HuH-7.5 (cell line): ENCODE measurements at places on chromosomes 1 and 21.

- no peak for DNase-seq
These were observed 53.0 kb downstream of the DMRTB1 start for GRCh38 chr1:53511933-53512806.

DNA sequence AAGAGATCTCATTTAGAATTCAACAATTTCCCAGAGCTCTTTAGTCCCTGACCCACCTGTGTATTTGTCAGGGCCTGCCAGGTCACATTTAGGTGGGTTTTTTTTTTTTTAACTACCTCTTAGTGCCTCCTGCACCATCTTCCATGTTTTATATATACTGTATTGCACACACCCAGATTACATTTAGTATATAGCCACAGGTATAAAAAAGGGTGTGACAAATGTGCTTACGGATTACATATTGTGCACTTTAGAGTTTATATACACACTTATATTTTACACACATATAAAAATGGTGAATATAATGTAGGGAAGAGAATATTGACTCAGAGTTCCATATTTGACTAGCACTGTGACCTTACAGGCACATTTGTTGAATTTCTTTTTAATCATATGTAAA, 17.4 kb upstream of the LRIG2 start:
- DNase-seq, result no peak

DNA sequence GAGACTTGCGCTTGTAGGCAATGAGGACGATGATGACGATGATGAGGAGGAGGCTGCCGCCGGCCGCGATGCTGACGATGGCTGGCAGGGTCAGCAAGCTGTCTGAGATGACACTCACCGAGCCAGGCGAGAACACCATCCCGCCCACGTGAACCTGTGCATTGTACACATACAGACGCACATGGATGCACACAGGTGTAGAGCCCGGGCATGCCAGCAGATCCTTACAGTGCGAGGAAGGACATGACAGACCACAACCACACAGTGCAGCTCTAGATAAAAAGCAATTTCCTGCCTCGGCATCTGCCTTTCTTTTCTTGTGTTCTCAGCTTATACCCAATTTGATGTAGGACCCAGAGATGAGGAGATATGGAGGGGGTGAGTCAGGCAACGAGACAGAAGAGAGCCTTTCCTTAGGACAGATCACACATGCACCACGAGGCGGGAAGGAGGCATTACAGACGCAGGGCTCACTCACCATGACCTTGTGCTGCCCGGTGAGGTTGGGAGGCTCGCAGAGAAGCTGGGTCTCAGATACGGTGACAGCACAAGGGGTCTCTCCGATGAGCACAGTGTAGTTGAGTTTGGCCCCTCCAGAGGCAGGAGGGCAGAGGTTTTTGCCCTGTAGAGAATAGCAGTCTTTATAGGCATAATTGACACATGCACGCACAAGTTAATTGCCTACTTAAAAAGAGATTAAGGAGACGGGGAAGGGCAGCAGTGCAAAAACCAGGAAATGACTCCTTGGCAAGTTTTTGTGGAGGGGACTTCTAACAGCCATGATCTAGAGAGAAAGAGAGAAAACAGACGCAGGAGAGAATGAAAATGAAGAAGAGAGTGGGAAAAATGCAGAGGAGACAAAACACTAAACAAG, 133.9 kb upstream of the CD34 start:
- no peak for DNase-seq

GRCh38 chr1:107940017-107940577, 24.9 kb downstream of the VAV3 start:
- no peak for DNase-seq

GRCh38 chr21:45443595-45444181, 38.7 kb downstream of the COL18A1 start:
- peak; percentile 56 for DNase-seq

- DNase-seq, result no peak
These were observed 356.4 kb upstream of the PKN2 start for GRCh38 chr1:88327391-88328267.

GRCh38 chr1:161175771-161176453, 1.4 kb downstream of the B4GALT3 start:
- DNase-seq, result no peak

DNA sequence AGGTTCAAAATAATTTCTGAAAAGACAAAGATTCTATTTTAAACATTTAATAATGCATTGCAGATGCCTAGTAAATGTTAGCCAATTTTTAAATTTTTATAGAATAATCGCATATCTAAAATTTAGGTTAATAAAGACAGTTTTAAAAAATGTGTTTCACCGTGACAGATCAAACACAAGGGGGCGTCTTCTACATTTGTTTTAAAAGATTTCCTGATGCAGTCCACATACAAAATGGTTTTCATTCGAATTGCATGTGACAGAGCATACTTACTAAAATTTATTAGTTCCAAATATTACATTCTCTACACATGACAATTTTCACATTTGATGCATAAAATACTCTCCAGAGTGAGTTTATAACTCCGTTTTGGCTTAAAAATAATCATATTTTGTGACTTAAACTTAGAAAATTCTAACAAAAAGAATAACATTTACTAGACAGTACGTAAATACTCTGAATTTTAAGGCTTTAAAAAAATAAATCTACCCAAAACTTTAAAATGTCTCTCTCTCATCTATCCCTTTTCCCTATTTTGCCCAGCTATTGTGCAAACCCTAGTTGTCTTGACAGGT, 75.5 kb downstream of the ADAMTS1 start:
- no peak for DNase-seq

- no peak for DNase-seq
These were observed 26.8 kb upstream of the ZNF697 start for GRCh38 chr1:119674835-119675289.

DNA sequence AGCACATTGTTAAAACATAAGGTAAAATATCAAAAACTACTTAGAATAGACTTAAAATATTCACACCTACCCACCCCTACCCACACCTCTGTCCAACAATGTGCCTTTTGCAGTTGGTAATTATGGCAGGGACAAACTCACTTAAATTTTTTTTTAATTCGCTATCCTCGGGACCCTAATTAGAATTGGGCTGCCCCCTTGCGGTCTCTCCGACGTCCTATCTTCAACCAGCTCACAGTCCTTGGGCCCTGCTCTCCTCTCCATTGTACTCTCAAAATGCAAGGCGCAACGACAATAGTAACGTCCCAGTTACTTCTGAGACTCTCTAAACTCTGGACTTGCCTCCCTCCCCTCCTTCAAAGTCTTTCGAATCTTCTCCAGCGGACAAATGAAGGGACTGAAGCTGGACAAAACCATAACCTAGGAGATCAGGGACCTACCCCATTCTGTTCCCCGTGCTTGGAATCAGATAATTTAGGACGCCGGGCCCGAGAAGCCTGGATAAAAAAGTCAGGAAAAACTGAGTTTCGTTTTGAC, 1.1 kb upstream of the CIART start:
- DNase-seq, result no peak

DNA sequence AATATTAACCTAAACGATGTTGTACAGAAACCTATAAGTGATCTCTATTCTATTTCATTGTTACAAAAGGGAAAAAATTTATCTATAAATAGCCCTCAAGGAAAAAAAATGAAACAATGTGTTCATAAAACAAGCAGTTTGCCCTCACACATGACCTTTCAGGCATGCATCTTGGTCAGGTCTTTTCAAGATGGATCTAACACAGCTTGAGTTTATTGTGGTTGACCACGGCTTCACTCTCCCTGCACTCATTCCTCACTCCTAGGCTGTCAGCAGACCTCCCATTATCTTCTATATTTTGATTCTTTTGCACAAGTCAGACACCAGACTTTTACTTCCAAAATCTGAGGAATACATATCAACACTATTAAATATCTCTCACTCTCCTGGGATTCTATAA, 544.3 kb downstream of the KCNT2 start:
- no peak for DNase-seq

- DNase-seq, result no peak
These were observed 774.1 kb upstream of the B3GALT2 start for GRCh38 chr1:193960499-193960898.

DNA sequence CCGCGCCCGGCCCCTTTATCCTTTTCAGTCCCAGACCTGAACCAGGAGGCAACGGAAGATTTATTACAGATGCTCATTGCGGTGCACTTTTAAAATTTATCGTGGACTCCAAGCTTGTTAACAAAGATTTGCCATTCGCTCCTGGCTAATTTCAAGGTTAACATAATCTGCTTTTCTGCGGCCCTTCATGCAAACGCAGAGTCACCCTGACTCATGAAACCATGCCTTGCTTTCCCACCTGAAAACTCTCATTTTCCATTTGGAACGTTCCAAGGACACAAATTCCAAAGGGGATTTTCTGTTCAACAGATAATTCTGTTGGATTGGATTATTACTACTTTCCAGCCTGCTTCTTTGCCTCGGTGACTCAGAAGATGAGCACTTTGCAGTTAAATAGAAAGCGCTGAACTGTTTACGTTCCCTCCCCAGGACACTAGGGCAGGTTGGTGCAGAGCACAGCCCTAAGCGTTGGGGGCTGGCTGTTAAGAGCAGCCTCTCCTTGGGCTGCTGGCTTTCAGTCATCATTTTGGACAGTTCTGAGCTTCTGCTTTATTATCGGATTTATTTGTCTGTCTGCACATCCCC, 51.1 kb downstream of the CD247 start:
- DNase-seq, result no peak

DNA sequence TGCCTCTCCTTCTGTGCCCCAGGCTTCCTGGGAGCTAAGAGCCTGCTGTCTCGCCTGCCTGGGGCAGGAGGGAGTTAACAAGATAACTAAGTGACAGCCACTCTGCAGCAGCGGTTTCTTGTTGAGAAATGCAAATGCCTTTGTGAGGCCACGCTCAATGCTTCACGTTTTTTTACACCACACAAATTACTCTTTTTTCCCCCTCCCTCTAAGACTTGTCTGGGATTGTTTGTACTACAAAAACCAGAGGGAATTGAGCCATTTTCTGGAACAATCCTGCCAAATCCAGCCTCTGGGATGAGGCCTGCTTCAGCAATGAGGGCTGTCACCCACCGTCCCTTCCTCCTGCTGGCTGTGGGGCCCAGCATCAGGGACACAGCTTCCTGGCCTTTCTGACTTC, 119.6 kb downstream of the ACTL8 start:
- no peak for DNase-seq

- DNase-seq, result no peak
These were observed 4.1 kb downstream of the ANGPTL3 start for GRCh38 chr1:62601457-62601856.

DNA sequence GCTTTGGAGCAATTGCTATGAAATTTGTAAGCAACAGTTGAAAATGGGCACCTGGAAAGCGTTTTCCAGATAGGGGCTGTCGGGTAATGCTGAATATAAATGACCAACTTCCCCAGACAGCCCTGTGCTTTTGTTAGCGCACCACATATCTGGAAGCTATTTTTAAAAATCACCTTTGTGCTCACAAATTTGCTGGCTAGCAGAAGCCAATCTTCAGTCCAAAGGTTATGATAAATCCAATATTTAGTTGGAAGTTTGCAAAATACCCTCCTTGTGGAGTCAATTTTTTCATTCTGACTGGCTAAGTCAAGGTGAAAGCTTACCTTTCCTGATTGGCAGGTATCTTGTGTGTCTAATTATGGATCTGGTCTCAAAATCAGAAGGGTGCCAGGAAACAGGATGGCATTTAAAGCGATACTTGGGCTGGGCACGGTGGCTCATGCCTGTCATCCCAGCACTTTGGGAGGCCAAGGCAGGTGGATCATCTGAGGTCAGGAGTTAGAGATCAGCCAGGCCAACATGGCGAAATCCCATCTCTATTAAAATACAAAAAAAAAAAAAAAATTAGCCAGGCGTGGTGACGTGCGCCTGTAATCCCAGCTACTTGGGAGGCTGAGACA, 124.1 kb upstream of the AJAP1 start:
- DNase-seq, result no peak

DNA sequence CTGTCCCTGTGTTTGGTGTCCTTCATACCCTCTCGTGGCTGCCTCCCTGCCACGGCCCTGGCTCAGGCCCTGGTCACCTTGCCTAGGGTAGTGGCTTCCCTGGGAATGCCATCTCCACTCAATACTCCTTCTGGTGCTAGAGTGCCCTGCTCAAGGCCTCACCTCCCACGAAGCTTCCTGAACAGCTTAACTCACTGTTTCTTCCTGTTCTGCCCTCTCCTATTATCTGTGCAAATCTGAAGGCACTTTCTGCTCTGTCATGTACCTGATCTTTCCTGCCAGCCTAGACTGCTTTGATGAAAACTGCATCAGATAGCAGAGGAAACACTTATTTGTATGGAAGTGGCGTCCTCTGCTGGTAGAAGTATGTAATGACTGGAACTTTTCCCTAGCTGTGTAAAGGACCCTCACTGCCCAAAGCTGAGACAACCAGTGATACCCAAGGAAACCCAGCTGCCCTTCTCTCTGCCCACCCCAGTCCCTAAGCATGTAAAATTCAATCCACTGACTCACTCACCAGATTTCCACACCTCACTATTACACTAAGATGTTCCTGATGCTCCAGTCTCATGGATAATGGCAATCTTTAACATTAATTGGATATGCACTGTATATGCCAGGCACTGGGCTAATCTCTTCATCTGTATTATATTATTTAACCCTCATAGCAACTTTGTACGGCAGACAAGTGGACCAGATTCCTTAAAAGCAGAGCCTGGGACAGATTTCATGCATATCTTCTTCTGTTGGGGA, 36.2 kb upstream of the BTG2 start:
- peak; percentile 70 for DNase-seq

DNA sequence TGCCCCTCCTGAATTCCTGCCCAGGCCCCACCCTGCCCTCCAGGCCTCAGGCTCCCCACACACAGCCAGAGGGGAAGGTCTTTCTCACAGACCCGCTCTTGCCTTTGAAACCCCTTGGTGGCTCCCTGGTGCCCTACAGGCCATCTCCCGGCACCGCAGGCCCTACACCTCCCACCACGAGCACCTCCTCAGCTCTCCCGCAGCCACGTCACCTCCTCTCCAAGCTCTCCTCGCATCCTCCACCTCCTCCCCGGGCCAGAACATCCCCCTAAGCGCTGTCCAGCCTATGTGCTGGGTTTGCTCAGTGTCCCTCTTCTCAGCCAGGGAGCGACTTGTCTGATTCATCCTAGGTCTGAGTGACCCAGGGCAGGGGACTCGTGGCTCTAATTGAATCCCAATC, 66.4 kb downstream of the DMRTB1 start:
- peak; percentile 44 for DNase-seq

- DNase-seq, result no peak
These were observed 11.2 kb downstream of the EPHA10 start for GRCh38 chr1:37753473-37754321.

GRCh38 chr1:165876121-165876520, 48.7 kb downstream of the UCK2 start:
- DNase-seq, result no peak

DNA sequence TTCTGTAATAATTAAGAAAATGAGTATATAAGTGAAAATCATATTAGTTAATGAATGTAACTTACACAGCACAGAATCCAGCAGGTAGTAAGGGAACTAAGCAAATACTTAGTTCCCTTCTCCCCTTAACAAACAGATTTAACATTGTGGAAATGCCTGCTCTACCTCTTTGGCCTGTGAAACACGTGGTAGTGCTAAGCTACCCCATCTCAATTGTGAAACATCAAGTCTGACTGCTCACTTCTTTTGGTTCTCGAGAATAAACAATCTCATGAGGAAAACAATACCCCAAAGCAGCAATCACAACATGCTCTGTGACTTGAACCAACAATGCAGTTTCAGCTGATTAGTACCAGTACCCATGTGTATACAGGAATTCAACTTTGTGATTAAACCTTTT, 4.7 kb downstream of the MYSM1 start:
- no peak for DNase-seq

GRCh38 chr1:13643017-13643416, 57.0 kb upstream of the PRDM2 start:
- no peak for DNase-seq
